ENCODE measurements at places on chromosomes 3 and 15.

GRCh38 chr3:11185564-11186317 is 31.4 kb downstream of the HRH1 start:
- no peak for DNase-seq

DNA sequence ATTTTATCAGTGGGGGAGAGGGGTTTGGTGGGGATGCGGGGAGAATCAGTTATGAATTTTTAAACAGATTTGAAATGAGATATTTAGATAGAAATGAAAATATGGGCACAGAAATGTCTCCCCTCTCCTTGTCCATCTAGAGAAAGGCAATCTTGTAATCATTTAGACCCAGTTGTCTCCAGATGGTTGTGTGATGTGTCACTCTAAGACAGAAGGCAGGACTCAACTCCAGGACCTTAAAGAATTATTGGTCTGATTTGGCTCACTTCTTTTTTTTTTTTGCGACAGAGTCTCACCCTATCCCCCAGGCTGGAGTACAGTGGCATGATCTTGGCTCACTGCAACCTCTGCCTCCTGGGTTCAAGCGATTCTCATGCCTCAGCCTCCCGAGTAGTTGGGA is 77.2 kb downstream of the EOMES start:
- DNase-seq: no peak

DNA sequence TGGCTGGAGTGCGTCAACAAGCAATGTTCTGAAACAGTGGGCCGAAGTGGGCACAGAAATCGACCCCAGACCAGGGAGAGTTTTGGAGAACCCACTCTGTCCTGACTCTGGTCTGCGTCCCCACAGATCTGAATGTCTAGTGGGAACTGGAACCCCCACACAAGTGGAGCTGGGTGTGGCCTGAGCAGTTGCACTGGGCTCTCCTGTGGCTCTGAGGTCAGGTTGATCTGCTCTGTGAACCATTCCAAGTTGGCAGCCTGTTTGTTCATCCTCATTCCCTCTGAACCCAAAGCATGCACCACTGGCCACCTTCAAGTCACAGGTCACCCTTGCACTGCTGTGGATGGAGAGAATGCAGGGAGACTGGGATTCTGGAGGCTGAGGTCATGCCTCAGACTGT is 60.5 kb downstream of the STARD5 start:
- no peak for DNase-seq

GRCh38 chr3:146274833-146275232 is 23.9 kb upstream of the PLSCR4 start:
- peak; percentile 90 for DNase-seq

- DNase-seq: no peak
Measured at GRCh38 chr15:35547775-35548364, 1.9 kb upstream of the DPH6 start.

DNA sequence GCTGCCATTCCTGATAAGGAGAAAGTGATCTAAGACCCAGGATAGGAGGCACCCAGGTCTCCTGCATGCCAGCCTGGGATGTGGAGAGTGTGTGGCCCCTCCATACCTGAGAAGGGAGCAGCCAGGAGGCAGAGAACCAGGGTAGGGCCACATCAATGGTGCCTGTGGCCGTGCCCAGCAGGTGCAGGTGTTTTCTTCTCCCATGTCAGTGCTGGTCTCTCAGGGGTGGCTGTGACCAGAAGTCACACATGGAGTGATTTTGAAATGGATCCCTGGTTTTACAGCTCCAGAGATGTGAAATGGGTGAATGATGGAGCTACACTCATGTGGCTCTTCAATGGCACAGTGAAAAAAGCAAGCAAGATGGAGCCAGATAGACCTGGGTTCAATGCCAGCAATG is 3.3 kb upstream of the ISL2 start:
- no peak for DNase-seq

DNA sequence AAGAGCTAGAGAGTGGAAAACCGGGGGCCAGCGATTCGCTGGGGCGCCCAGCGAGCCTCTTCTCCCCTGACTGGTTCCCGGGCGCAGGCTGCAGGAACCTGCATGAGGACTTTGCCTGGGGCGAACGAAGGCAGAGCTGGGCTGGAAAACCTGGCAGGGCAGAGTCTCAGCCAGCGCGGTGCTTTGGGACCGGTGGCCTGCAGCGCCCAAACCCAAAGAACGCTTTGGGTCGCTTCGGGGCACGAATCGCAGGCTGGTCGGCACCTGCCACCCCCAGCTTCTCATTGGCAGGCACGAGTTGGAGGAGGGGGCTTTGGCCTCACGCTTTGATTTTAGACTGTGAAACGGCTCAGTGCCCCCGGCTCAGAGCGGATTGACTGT is 3.0 kb downstream of the ONECUT1 start:
- DNase-seq: no peak

DNA sequence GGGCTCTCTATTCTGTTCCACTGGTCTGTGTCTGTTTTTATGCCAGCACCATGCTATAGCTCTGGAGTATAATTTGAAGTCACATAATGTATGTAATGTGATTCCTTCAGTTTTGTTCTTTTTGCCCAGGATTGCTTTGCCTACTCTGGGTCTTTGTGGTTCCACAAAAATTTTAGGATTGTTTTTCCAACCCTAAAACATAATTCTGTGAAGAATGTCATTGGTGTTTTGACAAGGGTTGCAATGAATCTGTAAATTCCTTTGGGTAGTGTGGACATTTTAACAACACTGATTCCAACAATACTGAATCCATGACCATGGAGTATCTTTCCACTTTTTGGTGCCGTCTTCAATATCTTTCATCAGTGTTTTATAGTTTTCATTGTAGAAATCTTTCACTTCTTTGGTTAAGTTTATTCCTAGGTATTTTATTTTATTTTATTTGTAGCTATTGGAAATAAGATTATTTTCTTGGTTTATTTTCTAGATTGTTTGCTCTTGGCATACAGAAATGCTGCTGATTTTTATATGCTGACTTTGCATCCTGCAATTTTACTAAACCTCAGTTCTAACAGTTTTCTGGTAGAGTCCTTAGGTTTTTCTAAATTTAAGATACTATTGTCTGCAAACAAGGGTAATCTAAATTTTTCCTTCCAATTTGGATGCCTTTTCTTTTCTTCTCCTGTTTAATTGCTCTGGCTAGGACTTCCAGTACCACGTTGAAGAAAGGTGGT is 29.7 kb downstream of the TJP1 start:
- DNase-seq: no peak

DNA sequence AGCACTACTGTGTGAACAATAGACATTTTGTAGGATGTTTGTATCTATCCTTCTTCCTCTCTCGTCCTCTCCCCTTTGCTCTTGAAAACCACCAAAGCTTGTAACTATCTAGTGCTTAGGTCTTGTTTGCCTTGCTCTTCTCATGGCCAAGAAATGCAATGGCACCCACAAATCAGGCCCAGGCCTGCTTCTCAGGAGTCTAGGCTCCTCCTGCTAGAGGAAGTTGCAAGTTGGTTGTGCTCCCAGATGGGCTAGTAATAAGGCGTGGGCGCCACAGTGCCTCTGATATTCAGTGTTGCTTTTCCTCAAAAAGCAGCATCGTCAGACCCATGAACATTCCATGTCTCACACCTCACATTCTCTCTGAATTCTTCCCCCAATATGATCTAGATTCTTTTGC is 28.7 kb downstream of the ZNF385D start:
- no peak for DNase-seq
